GM23338 (cell line): ENCODE measurements at places on chromosomes 13 and 19. TPM values are rescaled to one million over a fixed set of nuclear protein-coding genes. Genes with fewer than 3 reads are reported as not detected.

- no peak for DNase-seq
Observed at GRCh38 chr19:7771072-7771471, 8.0 kb downstream of the CLEC4M start.

The SHANK1 gene
- total RNA-seq, result 3.3 and 4.1 TPM in 2 replicates

DNA sequence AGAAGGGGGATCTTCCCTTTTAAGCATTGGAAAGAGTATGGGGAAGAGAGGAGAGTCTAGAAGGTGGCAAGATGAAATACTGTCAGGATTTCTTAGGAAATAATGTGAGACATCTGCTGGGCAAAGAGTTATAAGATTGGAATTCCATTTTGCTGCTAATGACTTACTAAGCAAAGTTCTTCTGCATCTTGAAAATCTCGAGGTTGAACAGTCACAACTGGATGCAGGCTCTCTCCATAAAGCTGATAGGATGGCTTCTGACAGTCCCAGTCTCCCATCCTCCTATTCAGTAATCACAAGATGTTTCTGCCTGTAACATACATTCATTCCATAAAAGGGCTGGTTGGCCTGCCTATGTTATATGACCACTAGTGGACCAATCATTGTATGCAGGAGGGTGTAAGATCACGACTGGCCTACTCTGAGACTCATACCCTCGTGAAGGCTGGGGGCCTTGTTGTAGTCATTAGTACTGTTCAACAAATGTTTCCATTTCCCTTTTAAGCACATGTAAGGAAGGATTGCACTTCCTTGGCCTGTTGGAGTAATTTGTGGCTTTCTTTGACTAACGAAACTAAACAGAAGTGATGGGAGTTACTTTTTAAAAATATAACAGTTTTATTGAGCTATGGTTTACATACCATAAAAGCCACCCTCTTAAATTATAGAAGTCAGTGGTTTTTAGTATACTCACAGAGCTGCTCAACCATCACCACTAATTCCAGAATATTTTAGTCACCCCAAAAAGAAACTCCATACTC lies 45.0 kb upstream of the TDRD3 start:
- DNase-seq, result no peak

DNA sequence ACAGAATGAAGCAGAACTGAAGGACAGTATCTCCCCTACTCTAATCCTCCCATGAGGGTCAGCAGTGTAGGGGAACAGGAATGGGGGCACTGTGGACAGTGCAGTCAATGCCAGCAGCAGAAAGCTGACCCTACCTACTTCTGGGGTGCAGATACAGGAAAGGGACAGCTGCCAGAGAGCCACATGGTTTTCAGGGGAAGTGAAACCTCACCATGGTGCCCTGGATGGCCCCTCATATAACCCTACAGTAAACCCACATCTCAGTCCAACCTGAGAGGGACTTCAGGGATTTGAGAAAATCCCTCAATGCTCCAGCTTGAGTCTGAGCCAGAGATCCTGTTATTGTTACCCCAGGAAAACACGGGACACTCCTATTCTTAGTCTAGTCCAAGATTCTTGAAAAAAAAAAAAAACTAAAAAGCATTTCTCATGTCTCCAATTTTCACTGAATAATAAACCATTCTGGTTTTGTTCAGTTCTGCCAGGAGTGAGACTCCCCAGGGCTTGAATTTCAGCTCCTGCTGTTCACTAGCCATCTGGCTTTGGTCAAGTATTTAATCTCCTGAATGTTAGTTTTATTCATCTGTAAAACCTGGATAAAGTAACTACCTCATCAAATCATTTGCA lies 511.6 kb upstream of the ARGLU1 start:
- DNase-seq, result no peak

The PEX11G gene
- total RNA-seq, result 1.2 and 2.2 TPM in 2 replicates

GRCh38 chr13:36358175-36358718 lies 12.1 kb upstream of the SPART start:
- no peak for DNase-seq

The FPR2 gene
- total RNA-seq, result not detected in 2 replicates

DNA sequence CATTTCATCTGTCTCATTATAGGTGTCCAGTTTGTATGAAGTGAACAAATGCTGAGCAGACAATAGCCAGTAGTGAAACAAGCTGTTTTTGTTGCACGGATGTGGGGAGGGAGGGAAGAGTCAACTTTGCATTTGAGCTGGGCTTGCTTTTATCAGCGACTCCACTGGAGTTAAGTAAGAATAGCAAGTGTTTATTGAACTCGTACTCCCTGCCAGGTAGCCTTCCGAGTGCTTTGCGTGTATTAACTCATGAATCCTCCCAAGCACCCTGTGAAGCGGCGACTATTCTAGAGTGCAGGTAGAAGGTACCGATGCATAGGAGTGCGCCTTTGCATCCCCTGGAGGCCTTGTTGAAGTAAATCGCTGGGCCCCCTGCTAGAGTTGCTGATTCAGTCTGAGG lies 4.7 kb upstream of the ZNF444 start:
- DNase-seq, result peak; percentile 80

GRCh38 chr13:95679722-95680121 lies 2.8 kb downstream of the DNAJC3 start:
- DNase-seq, result no peak

The ZNF284 gene
- 3.1 and 4.0 TPM in 2 replicates for total RNA-seq

GRCh38 chr13:65656740-65657329 lies 1573.3 kb downstream of the PCDH9 start:
- DNase-seq, result peak; percentile 11

- DNase-seq, result no peak
Observed at GRCh38 chr19:56360841-56361240, 32.5 kb downstream of the ZNF582 start.

GRCh38 chr13:47017476-47017875 lies 120.6 kb upstream of the HTR2A start:
- DNase-seq, result no peak

The BAX gene
- 184 and 261 TPM in 2 replicates for total RNA-seq

The CRB3 gene
- total RNA-seq, result 32.2 and 44.4 TPM in 2 replicates

DNA sequence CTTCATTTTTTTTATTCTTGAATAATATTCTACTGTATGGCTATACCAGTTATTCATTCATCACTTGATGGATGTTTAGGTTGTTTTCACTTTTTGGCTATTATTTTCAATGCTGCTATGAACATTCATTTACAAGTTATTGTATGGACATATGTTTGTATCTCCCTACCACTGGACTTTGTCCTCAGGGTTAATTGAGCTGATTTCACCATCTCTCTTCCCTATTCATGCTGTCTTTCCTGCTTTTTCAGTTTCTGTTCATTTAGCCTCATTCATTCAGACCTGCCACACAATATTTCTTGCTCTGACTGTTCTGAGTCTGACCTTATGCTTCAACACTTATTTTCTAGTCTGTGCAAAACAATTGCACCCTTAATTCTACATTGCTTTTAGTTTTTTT lies 12.3 kb upstream of the C1QTNF9B start:
- DNase-seq, result no peak

DNA sequence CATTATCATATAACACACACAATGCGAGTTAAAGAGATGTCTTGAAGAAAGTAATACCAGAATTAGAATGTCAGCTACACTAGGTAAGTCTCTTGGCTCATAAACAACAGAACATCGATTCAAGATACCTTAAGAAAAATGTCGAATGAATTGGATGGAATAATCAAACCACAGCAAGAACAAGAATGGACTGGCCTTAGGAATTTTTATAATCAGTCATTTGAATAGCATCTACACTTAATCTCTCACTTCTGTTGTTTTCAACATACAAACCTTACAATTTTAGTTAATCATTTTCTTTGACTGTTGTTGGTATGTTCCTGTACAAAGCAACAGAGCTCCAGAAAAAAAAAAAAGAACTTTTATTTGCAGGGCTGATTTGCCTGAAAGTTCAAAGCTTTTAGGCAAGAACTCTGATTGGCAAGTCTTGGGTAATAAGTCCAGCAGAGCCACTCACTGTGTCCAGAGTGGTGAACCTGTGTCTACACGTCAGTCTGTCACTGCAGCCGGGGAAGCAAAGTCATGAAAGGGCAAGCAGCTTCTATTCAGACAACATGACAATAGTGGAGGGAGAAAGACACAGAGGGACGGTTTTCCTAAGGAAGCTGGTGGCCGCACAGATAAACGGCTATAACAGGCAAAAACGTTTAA lies 1026.1 kb upstream of the MIR17HG start:
- no peak for DNase-seq

GRCh38 chr13:113448885-113449692 lies 4.2 kb downstream of the ADPRHL1 start:
- no peak for DNase-seq

The CGB8 gene
- not detected in 2 replicates for total RNA-seq

The MCF2L gene
- total RNA-seq, result 22.9 and 25.6 TPM in 2 replicates
